ENCODE measurements at places on chromosomes 2 and 18.

GRCh38 chr2:200364620-200365019 is 58.1 kb downstream of the SPATS2L start:
- no peak for DNase-seq

DNA sequence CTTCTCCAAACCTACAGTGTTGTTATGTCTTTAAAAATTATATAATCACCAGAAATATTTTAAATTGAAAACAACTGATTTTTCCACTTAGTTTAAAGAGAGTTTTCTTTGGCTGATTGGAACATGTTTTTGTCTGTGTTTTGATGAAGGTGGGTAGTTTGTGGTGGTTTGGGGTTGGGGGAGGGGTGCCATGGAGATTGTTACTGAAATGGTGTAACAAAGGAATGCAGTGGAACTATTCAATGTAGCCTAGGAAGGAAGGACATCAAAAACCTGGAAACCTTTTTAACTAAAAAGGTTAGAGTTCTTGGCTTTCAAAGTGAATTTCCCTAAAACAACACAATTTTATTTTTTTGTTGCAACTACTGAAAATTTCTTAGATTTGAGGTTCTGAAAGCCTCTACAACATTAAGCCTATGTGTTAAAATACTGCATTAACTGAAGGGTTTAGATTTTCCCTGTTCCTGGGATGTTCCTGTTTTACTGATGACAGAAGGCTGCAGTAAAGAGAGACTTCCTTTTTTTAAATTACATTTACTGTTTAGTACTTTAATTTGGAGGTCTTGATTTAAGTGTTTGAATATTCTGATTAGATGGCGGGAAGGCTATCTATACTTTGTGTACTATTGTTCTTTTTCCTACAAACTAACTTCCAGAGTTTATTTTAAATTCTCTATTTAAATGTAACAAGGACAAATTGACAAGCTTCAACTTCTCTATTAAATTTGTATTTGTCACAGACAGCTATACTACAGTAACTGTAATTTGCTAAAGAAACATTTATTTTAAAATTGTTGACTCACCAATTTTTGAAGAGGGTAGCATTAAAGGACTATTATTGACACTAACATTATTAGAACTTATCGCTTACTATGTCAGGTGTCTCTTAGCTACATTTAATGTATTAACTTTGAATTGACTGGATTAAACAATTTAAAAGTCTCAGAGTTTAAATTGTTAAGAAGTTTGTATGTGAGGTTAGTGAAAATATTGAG is 87.7 kb downstream of the LIMS1 start:
- no peak for DNase-seq

GRCh38 chr18:48918660-48919456 is 31.9 kb downstream of the SMAD7 start:
- DNase-seq, result no peak

- DNase-seq, result no peak
Observed at GRCh38 chr2:156192468-156192867, 140.1 kb downstream of the NR4A2 start.

GRCh38 chr2:209663656-209664055 is 108.0 kb upstream of the UNC80 start:
- DNase-seq, result no peak

- DNase-seq, result no peak
Observed at GRCh38 chr18:8208716-8209115, 400.5 kb upstream of the RAB12 start.
